HT-29 (cell line): ENCODE measurements at places on chromosomes 1 and 21. TPM values are rescaled to one million over a fixed set of nuclear protein-coding genes. Genes with fewer than 3 reads are reported as not detected.

- no peak for DNase-seq
Observed at GRCh38 chr1:178262120-178262500, 168.2 kb downstream of the RASAL2 start.

DNA sequence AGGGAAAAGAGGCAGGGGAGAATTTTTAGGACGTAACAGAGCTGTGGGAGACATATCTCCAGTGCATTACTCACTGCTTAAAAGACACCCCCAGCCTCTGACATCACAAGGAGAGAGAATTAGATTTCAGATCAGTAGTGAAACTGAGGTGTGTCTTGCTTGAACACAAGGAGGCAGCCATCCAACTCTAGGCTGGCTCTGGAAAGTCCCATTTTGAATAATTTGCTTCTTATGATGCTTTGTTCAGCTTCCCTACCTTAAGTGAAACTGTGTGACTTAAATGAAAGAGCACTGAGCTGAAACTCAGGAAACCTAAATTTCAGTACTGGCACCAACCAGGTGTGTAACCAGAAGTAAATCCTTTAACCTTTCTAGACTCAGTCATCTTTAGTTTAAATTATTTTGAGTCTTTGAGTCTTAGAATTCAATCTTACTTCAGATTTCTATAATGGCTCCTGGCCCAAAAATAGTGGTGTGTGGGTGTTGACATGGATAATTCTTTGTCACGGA is 251.6 kb upstream of the SGIP1 start:
- DNase-seq, result no peak

DNA sequence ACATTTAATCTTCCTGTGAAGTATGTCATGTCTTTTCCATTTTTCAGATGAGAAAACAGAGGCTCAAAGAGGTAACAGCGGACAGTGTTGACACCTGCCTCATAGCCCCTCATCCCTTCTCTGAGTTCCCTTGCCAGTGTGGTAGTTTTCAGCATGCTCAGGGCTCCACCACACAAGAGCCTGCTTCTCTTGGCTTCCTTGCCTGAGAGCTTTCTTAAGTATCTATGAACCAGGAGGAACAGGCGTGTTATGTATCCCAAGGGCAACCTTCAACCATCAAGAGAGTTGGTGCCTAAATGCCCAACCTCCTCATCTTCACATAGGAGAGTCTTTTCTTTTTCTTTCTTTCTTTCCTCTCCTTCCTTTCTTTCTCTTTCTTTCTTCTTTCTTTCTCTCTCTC is 5.9 kb upstream of the PAFAH2 start:
- DNase-seq, result no peak

- DNase-seq, result no peak
Observed at GRCh38 chr1:204568576-204569315, 52.5 kb downstream of the MDM4 start.

DNA sequence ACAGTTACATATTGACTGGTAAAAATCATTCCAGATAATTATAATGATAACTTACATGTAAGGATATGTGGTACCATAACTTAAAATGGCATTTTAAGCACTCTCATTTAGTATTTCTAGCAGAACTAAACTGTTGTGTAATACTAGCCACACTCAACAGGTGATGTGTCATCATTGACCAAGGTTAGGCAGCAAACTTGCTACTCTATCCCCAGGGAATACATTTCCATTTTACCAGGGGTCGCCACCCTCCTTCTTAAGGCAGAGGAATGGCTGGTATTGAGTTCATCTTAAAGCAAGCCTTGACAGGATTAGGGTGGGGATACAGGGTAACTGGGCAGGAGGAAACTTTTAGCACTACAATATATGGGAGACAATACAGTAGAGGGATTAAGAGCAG is 259.8 kb upstream of the CAMK1G start:
- DNase-seq, result no peak

GRCh38 chr1:183313063-183313462 is 105.1 kb downstream of the NMNAT2 start:
- DNase-seq, result no peak

DNA sequence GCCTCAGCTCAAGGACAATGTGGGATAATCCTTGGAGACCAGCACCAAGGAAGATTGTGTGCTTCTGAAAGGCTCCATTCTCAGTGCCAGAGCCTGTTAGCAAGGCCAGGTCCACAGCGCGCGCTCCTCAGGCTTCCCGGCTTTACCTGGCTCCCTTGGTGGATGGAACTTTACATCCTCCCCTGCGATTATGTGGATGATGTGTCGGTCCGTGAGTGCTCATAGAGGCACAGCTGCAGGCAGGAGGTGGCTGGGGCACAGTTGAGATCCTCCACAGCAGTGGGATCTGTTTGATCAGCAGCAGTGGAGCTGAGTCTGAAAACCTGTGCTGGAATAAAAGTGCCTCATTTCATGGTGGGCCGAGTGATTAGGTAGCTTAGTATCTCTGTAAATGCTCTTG is 62.7 kb downstream of the PRDM2 start:
- DNase-seq, result no peak

DNA sequence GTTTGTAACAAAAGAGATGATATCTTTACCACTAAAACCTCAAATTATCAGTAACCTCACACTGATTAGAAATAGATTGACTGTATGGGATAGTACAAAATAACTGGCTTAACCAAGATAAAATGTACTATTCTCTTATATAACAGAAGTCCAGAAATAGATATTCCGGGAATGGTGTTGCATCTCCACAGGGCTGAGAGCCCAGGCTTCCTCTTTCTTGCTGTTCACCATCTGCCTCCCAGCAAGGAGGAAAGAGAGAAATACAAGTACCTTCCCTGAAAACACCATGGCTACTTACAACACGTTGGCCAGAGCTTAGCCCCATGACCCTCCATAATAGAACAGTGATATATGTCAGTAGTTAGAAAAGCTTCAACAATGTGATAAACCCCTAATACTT is 47.0 kb upstream of the KCNK1 start:
- no peak for DNase-seq

DNA sequence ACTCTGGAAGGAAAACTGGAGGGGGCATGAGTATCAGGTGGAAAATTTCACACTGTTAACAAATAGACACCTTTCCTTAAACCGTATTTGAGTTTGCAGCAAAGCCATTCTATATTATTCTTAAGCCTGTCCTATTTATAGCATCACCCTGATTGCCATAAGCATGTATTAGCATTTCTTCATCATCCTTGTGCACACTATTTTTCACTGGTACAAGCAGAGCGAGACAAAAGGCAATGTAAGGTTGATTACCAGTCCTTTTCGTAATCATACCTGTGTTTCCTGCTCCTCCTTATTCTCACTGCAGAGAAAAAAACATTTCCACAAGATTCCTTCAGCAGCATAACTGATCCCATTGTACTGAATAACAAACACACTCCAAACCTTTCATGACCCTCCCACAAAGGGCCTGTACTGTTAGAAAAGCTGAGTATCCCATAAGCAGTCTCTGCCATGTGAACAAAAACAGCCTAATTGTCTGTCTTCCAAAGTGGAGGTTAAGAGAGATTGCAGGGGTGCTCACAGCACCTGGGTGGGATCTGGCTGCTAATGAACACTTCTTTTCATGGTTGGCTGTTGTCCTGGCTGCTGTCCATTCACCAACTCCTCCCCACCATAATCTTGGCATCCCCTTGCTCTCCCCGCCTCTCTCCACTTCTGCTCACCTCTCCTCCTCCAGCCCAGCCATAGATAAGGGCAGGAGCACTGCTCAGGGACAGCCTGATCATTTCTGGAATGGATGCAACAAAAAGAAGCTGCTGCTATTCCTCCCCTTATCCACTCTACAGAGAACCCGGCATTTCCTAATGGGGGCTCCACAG is 30.4 kb downstream of the VTCN1 start:
- no peak for DNase-seq

- peak; percentile 27 for DNase-seq
Observed at GRCh38 chr1:246280551-246280950, 226.5 kb downstream of the SMYD3 start.

GRCh38 chr1:226943156-226943555 is 3.1 kb downstream of the COQ8A start:
- no peak for DNase-seq

DNA sequence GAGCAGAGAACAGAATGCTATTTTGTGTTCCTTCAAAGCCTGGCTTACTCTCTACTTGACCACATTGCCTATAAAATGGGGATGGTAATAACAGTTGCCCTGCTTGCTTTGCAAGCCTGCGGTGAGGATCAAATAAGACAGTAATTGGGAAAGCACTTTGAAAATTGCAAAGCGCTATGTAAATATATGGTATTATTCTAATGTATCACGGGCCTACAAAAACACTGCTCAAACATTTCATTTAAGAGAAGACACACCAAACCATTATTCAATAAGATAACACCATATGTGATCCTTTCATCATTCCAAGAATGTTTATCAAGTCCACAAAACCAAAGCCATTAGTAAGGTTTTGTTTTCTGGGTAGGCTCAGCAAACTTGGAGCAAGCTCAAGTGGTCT is 208.4 kb downstream of the ROR1 start:
- no peak for DNase-seq

DNA sequence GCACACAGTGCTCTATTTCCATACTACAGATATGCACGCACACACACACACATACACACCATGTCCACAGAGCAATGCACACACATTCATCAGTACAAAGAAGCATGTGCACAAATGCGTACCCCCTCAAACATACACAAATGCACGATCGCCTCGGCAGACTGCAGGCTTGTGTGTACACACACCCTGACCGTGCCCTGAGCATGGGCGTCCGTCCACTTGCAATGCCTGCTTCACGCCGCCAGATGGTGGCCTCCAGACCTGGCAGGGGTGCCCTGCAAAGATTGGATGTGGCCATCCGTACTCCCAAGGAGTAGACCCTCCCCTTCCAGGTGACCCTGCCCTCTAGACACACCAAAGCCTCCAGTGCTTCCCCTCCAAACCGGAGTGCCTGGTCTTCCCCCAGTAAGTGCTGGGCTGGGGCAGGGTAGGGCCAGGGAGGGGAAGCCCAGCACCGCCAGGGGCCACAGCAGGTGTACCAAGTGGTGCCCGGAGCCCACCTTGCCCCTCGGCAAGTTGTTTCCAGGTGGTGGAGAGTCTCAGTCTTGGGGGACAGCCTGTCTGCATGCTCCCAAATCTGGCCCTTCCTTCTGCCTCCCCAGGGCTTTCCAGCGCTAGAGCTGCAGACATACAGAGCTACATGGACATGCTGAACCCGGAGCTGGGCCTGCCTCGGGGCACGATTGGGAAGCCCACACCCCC is 20.6 kb downstream of the ESPN start:
- peak; percentile 66 for DNase-seq

- DNase-seq, result no peak
Observed at GRCh38 chr1:181202986-181203555, 114.6 kb downstream of the IER5 start.

- peak; percentile 57 for DNase-seq
Observed at GRCh38 chr1:1144843-1145546, 28.7 kb upstream of the TTLL10 start.

DNA sequence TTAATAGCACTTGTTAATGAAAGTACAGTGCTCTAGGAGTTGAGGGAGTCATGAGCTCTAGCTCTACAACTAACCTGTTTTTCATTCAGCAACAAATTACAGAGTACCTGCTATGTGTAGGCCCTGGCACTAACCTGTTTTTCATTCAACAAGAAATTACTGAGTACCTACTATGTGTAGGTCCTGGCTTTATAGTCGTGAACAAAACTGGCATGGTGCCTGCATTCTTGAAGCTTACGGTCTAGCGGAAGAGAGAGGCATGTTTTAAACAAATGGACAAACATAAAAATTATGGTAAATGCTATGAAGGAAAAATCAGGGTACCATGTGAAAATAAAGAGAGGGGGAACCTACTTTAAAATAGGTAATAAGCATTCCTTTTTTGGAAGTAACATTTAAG is 2.2 kb upstream of the UBAP2L start:
- no peak for DNase-seq

DNA sequence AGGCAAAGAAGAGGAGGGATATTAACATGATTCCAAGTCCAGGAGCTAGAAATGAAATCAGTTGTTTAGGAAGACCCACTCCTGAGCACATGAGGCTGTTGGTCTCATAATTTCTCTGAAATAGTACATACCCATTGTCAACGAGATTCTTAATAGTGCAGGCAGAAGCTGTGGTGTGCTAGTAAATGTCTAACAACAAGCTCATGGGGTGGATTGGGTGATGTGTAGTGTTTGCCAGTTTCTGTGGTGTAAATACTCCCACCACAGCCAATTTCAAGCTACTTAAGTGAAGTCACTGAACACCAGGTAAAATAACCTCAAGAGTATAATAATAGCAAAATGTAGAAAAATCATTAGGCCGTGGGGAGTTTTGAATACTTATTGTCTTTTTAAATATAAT is 42.0 kb downstream of the SYF2 start:
- DNase-seq, result no peak

- DNase-seq, result no peak
Observed at GRCh38 chr1:50622259-50622658, 199.0 kb upstream of the DMRTA2 start.

GRCh38 chr21:22575165-22575584 is 1577.0 kb downstream of the NCAM2 start:
- peak; percentile 4 for DNase-seq

GRCh38 chr1:108639899-108640560 is 20.9 kb downstream of the HENMT1 start:
- no peak for DNase-seq

GRCh38 chr21:45109831-45110492 is 35.6 kb downstream of the ADARB1 start:
- no peak for DNase-seq

DNA sequence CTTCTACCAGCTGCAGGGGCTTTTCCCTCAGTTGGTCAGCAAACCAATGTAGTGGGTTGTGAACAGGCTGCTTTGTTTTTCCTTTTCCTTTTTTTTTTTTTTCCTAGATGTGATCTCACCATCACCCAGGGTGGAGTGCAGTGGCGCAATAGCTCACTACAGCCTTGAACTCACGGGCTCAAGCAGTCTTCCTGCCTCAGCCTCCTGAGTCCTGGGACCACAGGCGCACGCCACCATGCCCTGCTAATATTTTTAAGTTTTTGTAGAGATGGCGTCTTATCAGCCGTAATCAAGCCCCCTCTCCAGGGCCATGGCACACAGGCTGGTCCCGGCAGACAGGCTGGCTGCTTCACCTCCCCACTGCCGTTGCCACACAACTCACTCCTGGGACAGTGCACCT is 3.4 kb upstream of the TRIM11 start:
- DNase-seq, result no peak

- DNase-seq, result no peak
Observed at GRCh38 chr1:24957016-24957807, 27.1 kb upstream of the RUNX3 start.

Gene FAM72D
- 1.8 and 3.5 TPM in 2 replicates for total RNA-seq

Gene AADACL3
- not detected in 2 replicates for total RNA-seq

Gene OR14K1
- total RNA-seq, result not detected in 2 replicates

Gene FTCD
- 0.33 TPM in 1 of 2 replicates, not detected in the other for total RNA-seq

Gene S100A3
- 2.6 and 4.9 TPM in 2 replicates for total RNA-seq

Gene CLDN19
- not detected in 2 replicates for total RNA-seq

Gene CA6
- not detected in 2 replicates for total RNA-seq

Gene CYP4B1
- total RNA-seq, result 0.23 TPM in 1 of 2 replicates, not detected in the other

Gene HES2
- total RNA-seq, result 0.16 TPM in 1 of 2 replicates, not detected in the other

Gene GREM2
- total RNA-seq, result not detected in 2 replicates

Gene CSMD2
- not detected in 2 replicates for total RNA-seq

Gene FHL3
- total RNA-seq, result 12.2 and 15.2 TPM in 2 replicates

Gene ST6GALNAC3
- total RNA-seq, result not detected in 2 replicates
